ENCODE measurements at places on chromosomes 3 and 15.

- DNase-seq: no peak
Measured at GRCh38 chr3:186502138-186502948, 41.8 kb downstream of the CRYGS start.

DNA sequence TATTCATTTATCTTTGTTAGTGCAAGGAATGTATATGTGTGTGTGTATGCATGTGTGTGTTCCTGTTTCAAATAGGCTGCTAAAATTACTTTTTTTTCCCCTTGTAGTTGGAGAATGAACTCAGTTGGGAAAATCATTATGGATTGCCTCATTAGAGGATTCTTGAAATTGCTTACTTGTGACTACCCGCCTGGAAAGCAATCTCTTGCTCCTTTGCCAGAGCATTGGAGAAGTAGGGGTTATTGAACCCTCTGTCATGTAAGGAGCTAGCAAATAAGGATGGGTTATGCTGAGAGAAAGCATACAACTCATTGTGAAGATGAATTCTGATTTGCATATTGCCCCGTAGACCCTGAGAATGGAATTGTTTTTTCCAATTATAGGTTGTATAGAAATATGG, 474.5 kb downstream of the CADM2 start:
- DNase-seq: no peak

- DNase-seq: no peak
Measured at GRCh38 chr3:20480786-20481365, 294.9 kb upstream of the SGO1 start.

GRCh38 chr3:78907367-78907766, 860.4 kb downstream of the ROBO1 start:
- DNase-seq: no peak
